SJSA1 (cell line): ENCODE measurements at places on chromosomes 16 and 17. TPM values are rescaled to one million over a fixed set of nuclear protein-coding genes. Genes with fewer than 3 reads are reported as not detected.

The SYT17 gene
- total RNA-seq, result 0.29 and 0.88 TPM in 2 replicates

GRCh38 chr17:81723651-81724209 lies 11.6 kb downstream of the SLC25A10 start:
- DNase-seq, result no peak

The KRT24 gene
- not detected in 2 replicates for total RNA-seq

- DNase-seq, result no peak
Measured at GRCh38 chr16:58709333-58709732, 24.8 kb upstream of the SLC38A7 start.

The KRTAP4-9 gene
- not detected in 2 replicates for total RNA-seq

- no peak for DNase-seq
Measured at GRCh38 chr17:29929006-29929532, 959 bp downstream of the SSH2 start.

DNA sequence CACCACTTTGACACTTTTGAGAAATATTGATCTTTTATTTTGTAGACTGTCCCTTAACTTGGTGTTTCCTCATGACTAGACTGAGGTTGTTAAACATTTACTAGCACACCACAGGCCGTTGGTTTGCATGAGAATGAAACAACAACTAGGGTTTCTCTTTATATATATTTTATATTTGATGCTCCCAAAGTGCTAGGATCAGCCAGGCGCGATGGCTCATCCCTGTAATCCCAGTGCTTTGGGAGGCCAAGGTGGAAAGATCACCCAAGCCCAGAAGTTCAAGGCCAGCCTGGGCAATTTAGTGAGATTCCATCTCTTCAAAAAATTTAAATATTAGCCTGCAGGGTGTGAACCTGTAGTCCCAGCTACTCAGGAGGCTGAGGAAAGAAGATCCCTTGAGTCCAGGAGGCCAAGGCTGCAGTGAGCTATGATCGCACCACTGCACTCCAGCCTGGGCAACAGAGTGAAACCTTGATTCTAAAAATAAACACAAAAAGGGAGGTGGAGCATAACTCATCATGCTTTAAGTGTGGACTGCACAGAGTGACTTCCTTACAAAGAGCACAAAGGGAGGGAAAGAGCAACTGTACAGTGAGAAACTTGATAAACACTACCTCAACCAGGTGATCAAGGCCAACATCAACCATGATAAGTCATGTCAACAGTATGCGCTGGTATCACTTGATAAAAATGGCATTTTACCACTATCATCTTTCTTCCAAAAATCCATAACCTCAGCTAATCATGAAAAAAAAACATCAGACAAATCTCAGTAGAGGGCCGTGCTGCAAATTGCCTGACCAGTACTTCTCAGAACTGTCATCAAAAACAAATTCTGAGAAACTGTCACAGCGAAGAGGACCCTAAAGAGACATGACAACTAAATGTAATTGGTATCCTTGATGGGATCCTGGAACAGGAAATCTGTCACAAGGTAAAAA lies 72.8 kb upstream of the ATF7IP2 start:
- no peak for DNase-seq

DNA sequence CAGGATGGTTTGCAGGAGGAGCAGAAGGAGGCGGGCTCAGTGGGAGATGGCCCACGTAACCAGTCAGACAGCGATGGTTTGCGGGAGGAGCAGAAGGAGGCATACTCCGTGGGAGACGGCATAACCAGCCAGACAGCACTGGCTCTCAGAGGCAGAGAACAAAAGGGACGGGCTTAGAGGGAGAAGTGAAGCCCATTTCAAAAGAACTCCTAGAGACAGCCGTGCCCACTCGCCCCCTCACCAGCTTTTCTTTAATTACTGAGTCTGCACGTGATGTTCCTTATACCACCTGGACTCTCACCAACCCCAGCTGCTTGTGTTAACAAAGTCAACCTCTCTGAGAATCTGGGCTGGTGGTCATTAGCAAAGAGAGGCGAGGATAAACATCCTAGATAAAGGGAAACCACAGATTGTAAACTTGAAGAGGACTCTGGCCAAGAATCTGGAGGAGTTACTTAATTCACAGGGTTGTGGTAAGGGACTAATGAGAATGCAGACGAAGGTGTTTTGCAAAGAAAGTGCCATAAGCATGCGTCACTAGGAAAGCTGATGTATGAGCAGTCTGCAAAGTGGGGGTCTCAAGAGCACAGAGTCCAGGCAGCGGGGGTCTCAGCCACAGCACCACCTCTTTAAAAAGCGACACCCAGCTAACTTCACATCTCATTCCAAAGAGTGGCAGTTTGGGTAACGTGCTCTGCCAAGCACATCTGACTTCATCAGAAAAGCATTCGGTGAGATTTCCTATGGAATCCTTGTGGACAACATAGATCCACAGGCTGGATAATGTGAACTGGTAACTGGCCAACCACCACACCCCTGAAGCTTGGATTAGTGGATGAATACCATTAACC lies 51.7 kb downstream of the NXN start:
- peak; percentile 77 for DNase-seq

The MYO15A gene
- total RNA-seq, result not detected in 2 replicates

GRCh38 chr16:64952177-64952576 lies 169.7 kb downstream of the CDH11 start:
- DNase-seq, result peak; percentile 72

The CCR7 gene
- not detected in 2 replicates for total RNA-seq

The FOXL1 gene
- total RNA-seq, result 39.4 and 43.2 TPM in 2 replicates

DNA sequence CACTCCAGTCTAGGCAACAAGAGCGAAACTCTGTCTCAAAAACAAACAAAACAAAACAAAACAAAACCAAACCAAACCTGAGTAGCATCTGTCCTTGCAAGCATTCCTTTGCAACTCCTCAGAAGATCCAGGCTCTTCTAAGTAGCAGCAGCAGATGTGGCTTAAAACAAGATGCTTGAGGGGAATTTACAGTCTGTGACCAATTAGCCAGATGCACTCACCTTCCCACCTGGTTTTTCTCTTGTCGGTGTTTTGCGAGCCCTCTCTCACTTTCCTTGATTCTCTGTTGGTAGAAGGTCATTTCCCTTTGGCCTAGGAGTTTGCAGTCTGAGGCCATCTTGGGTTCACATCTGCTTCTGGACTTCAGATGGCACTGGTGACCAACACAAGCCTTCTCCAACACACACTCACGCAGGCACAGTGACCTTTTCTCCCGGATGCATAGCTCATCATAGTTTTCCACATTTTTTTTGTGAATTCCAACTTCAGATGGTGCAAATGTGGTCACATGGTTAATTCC lies 276.8 kb downstream of the STX8 start:
- no peak for DNase-seq

- DNase-seq, result no peak
Measured at GRCh38 chr17:78146471-78146869, 285 bp downstream of the C17orf99 start.

DNA sequence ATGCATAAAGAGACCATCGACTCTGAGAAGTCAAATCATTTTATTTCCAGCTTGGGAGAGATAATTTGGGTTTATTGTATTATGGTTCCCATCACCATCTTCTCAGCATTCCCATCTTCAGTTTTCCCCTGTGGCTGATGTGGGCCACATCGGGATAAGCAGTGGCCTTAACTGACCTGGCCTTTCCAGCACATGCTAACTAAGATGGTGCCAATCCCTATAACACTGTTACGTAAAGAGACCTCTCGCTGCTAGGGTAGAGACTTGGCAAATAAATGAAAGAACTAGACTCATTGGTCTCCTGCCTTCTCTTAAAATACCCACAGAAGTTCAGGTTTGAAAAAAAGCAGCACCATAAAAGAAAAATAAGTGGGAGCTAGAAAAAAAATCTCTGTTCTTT lies 49.4 kb downstream of the VPS35L start:
- DNase-seq, result no peak

DNA sequence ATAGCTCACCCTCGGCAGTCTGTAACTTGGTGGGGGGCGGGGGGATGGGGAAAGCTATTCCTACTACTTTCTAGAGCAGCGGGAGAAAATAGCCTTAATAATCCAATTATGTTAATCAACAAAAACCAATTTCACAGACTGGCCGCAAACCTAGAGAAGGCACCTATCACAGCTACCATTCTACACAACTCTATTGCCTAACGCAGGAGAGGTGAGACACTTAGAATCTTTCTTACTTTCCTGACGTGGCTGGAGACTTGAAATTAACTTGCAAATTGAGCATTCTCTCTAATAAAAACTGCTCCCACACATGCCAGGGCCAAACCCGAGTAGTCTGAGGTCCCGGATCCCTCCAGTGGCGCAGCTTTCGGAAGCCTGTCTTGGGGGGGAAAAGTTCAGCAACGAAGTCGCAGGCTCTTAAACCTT lies 794 bp downstream of the SMG6 start:
- DNase-seq, result no peak
